Activated CD4-positive, alpha-beta memory T cell treated with anti-CD3 and anti-CD28 coated beads for 36 hours (primary cell): ENCODE measurements at places on chromosomes 5 and 9. TPM values are rescaled to one million over a fixed set of nuclear protein-coding genes. Genes with fewer than 3 reads are reported as not detected.

Gene ZNF658
- total RNA-seq: 3.1 TPM

Gene THBS4
- 2.2 TPM for total RNA-seq

Gene PCDHGA12
- total RNA-seq: 0.07 TPM

Gene PDCD1LG2
- 0.73 TPM for total RNA-seq

GRCh38 chr5:56459394-56460194 lies 226.5 kb upstream of the ANKRD55 start:
- H3K36me3 ChIP-seq: no peaks in the 10 kb centered on the region
- H3K4me3 ChIP-seq: no peak overlapping the region
- no peak for DNase-seq
- H3K27me3 ChIP-seq: no peaks in the 10 kb centered on the region
- no peak overlapping the region for H3K27ac ChIP-seq

GRCh38 chr5:33300209-33300742 lies 140.5 kb upstream of the TARS1 start:
- H3K36me3 ChIP-seq: no peaks in the 10 kb centered on the region
- peaks cover 2% of the 10 kb centered on the region for H3K27me3 ChIP-seq
- H3K27ac ChIP-seq: no peak overlapping the region
- DNase-seq: peak; percentile 18

DNA sequence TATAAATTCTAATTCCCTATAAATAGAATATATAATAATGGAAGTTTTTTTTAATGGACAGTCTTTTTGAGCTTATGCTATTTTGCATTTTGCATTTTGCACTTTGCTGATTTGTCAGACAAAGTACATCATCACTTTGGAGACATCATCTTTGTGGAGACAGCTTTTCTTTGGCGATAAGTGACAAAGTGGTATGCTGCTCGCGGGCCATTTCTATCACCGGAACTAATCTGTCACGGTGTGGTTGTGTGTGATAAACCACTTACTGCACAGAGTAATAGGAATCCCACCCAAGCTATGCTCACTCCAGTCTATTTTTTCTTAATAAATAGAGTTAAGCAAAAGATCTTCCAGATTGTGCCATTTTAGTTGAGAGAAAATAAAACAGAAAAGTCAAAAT lies 133.1 kb downstream of the MACIR start:
- no peak overlapping the region for H3K4me3 ChIP-seq
- peaks cover 5% of the 10 kb centered on the region for H3K27me3 ChIP-seq
- no peaks in the 10 kb centered on the region for H3K4me1 ChIP-seq
- no peak for DNase-seq
- no peak overlapping the region for H3K27ac ChIP-seq
- H3K36me3 ChIP-seq: no peaks in the 10 kb centered on the region

- no peak overlapping the region for H3K27ac ChIP-seq
- H3K27me3 ChIP-seq: peaks cover 7% of the 10 kb centered on the region
- no peak for DNase-seq
- no peaks in the 10 kb centered on the region for H3K36me3 ChIP-seq
- no peak overlapping the region for H3K4me3 ChIP-seq
These were observed 12.7 kb downstream of the MEF2C start for GRCh38 chr5:88870285-88870684.

DNA sequence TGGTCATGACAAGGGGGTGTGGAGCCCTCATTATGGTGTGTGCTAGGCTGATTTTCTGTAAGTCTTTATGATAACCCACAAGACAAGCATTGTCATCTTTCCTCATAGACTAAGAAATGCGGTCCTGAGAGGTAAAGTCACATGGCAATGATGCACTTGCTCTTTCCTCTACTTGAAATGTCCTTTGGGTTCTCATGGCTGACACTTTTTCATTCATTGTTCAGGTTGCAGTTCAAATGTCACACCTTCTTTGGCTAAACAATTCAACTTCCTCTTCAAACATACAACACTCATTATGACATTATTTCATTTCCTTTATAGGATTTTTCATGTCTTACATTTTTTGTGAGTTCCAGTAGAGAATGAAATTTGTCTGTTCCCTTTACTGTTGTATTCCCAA lies 323.6 kb upstream of the PRR16 start:
- no peak overlapping the region for H3K27ac ChIP-seq
- H3K36me3 ChIP-seq: no peaks in the 10 kb centered on the region
- no peaks in the 10 kb centered on the region for H3K4me1 ChIP-seq
- no peak overlapping the region for H3K4me3 ChIP-seq
- DNase-seq: no peak

- no peaks in the 10 kb centered on the region for H3K36me3 ChIP-seq
- peak within 1 kb of the TSS; percentile 92 for H3K4me3 ChIP-seq
- no peaks in the 10 kb centered on the region for H3K27me3 ChIP-seq
- DNase-seq: peak; percentile 85
- H3K27ac ChIP-seq: peak within 1 kb of the TSS; percentile 80
These were observed at the start of gene PGGT1B for GRCh38 chr5:115262321-115263077. Gene PGGT1B (minus strand): TSS chr5:115262877. CDS start chr5:115262851, 26 bp downstream.

GRCh38 chr5:100803397-100803796 lies 99.7 kb downstream of the ST8SIA4 start:
- peaks cover 7% of the 10 kb centered on the region for H3K36me3 ChIP-seq
- H3K27me3 ChIP-seq: no peaks in the 10 kb centered on the region
- H3K4me1 ChIP-seq: no peaks in the 10 kb centered on the region
- no peak for DNase-seq
- H3K4me3 ChIP-seq: no peak overlapping the region

GRCh38 chr5:76393035-76393680 lies 9.9 kb upstream of the IQGAP2 start:
- H3K36me3 ChIP-seq: no peaks in the 10 kb centered on the region
- DNase-seq: peak; percentile 35
- H3K4me1 ChIP-seq: peaks cover 46% of the 10 kb centered on the region
- no peak overlapping the region for H3K4me3 ChIP-seq

GRCh38 chr5:132353486-132353995 lies 16.0 kb upstream of the SLC22A5 start:
- no peak overlapping the region for H3K27ac ChIP-seq
- no peaks in the 10 kb centered on the region for H3K4me1 ChIP-seq
- no peak overlapping the region for H3K4me3 ChIP-seq
- peaks cover 5% of the 10 kb centered on the region for H3K36me3 ChIP-seq
- H3K27me3 ChIP-seq: no peaks in the 10 kb centered on the region

DNA sequence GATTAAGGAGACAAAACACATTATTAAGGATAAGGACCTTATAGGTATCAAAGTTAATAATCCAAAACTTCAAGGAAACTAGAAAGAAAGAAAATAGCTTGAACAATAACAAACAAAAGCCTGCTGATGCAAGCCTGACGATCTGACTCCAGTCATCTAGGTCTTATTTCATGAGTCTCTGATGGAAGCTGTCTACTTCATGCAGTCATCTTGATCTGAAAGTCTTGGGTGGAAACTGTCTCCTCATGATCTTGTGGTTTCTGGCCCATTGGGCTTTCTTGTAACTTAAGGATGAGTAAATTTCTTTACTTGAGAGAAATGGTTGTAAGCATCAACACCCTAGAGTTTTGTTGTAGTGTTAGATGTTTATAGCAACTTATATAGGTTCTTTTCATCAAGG lies 20.6 kb upstream of the PSIP1 start:
- H3K4me3 ChIP-seq: no peak overlapping the region
- no peaks in the 10 kb centered on the region for H3K27me3 ChIP-seq
- peak overlapping the region; percentile 49 for H3K27ac ChIP-seq
- no peaks in the 10 kb centered on the region for H3K36me3 ChIP-seq
- peak; percentile 27 for DNase-seq

DNA sequence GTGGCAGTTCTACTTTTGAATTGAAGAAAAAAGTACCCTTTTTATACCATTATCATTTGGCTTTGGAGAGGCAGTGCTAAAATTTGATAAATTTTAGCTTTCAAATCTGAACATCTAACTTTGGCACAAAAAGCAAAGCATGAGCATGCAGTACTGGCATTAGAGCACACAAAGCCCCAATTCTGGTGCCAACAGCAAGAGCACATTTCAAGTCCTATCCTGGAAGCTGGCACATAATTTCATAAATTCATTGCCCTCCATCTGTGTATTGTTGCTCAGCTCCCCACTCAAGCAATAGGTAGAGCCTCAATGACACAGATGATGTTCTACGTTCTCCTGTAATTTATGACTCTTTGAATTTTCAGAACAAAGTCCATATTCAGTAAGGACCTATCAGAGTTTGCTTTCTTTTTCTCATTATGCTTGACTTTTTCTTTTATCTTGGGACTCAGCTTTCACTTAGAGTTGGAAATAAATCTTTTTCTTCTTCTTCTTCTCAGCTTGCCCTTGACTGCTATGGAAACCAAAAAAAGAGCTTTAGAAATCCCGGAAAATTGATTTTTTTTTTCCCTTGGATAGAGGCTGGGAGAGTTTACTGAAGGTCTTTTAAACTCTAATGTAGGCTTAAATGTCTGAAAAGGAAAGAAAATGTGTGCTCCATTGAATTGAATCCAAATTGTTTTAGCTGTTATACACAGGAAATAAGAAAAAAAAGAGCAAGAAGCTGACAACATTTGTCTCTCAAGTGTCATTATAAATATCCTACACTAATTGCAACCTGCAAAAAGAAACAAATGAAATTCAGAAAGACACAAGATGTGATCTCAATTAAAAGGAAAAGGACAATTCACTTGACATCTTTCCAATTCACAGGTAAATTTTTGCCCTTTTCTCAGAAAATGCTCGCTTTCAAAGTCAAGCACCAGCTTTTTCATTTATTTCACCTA lies 380.8 kb upstream of the CDH18 start:
- H3K4me3 ChIP-seq: no peak overlapping the region
- H3K36me3 ChIP-seq: no peaks in the 10 kb centered on the region
